CD4-positive, alpha-beta T cell treated with Interleukin-17A for 4 hours (primary cell): ENCODE measurements at places on chromosomes 6 and 20.

- no peak for DNase-seq
Observed at GRCh38 chr6:138811866-138812265, 16.0 kb downstream of the ECT2L start.

- DNase-seq = no peak
Observed at GRCh38 chr6:145809785-145810184, 4.8 kb downstream of the FBXO30 start.

- DNase-seq = no peak
Observed at GRCh38 chr20:36854348-36855240, 21.3 kb upstream of the TLDC2 start.

DNA sequence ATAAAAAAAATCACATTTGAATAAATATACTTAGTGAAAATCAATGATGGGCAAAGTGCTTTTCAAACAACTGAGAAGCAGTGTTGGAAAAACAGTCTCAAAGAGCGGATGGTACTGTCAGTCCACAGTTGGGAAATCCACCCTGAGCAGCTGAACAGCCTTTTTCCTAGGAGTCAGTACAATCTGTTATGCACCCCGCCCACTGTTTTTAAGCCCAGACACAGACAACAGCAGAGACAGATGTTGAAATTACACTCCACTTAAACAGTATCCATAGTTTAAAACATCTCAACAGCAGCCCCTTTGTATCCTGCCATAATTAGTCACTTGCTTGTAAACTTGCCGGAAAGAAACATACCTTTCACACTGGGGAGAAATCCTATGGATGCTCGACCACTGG lies 372 bp downstream of the KIAA0408 start:
- no peak for DNase-seq

DNA sequence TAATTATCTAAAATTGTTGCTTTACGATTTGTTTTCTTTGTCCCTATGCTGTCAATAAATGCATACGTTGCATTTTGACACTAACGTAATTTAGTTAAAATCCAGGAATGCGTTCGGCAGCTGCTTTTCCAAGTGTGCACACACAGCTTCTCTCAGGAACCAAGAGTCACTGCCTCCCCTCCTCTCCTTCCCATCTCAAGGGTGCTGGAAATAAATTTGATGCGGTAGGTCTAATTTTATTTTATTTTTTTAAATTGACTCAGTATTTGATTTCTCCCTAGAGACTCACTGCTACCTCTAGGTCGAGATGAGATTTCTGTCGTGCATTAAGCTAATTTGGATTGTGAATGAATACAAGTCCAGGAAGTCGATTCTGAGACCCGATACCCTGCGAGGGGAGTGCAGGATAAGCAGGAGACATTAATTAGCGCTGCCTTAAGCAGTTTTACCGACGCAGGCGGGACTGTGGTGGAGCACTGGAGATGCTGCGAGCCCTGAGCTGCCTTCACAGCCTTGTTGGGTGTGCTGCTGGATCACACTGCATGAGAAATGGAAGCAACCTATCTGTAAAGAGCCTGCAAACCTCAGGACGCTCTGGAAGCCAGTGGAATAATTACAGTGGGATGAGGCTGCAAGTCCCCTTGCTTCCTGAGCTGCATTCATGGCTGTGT lies 381.2 kb downstream of the C6orf118 start:
- no peak for DNase-seq

- no peak for DNase-seq
Observed at GRCh38 chr6:37709250-37709931, 11.7 kb upstream of the MDGA1 start.

DNA sequence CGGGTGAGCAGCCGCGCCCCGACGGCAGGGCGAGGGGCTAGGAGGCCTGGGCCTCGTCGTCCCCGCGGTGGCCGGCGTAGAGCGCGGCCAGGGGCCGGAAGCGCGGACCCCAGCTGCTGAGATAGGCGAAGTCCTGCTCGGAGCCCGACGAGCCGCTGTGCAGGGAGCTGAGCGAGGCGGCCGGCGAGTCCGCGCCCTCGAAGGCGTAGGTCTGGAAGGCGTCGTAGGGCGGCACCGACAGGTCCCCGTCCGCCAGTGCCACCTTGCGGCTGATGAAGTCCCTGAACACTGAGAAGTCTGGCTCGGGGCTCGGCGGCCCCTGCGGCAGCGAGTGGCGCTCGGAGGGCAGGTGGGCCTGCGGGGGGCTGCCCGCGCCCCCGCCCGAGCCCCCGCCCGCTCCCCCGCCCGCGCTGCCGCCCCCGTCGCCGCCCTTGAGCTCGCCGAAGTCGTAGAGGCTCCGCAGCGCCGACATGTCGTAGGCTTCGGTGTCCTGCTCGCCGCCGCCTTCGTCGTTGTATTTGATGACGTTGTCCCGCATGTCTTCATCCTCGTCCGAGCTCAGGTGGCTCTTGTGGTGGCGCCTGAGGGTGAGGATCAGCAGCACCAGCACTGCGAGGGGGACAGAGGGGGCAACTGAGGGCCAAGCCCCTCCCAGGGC lies 56.5 kb downstream of the CD40 start:
- DNase-seq = peak; percentile 80

GRCh38 chr6:40413239-40413638 lies 173.9 kb downstream of the LRFN2 start:
- no peak for DNase-seq

- no peak for DNase-seq
Observed at GRCh38 chr20:4318891-4319290, 303.5 kb upstream of the RNF24 start.

DNA sequence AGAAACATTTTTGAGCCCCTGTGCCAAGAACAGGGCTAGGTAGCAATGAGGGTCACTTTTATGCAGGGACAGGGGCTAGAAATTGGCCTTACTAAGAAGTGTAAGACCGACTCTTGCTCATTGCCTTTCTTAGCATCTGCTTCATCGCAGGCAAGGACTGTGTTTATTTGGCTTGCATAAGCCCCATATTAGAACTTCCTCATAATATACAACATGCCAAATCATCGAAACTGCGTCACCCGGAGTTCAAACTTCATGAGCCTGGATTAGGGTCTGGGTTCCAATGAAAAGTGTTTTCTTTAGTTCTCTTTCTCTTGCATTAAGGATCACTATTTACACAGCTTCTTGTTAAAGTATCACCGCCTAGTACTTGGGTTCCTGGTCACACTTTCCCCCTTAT lies 977 bp upstream of the SMAP1 start:
- DNase-seq = no peak

- no peak for DNase-seq
Observed at GRCh38 chr6:92681401-92681800, 738.0 kb downstream of the EPHA7 start.

- DNase-seq = peak; percentile 35
Observed at GRCh38 chr6:26033941-26034354, 53.3 kb upstream of the HFE start.

DNA sequence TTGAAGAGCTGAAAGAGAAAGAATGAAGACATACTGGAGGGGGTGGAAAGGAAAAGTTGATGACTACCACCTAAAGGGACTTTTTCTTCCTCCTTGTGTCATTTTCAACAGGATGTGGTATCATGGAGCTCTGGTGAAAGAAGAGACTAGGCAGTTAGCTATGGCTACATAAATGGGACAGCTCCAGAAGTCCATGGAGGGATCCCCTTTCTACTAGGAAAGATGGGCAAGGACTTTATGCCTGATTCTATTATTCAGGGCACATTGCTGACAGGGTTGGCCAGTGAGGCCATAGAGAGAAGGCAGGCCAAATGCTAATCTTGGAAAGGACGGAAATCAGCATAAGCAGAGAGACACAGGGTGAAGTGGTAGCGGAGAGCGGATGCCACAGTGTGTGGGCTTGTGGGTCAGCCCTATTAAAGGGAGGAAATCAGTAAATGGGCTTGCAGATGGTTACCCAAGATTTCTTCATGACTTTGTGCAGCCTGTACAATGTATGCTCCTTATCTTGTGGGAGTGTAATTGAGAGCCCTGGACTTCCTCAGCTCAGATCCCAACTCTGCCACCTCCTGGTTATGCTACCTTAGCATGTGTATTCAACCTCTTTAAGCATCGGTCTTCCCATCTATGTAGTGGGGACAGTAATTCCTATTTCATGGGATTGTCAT lies 77.4 kb upstream of the TMEM170B start:
- no peak for DNase-seq

DNA sequence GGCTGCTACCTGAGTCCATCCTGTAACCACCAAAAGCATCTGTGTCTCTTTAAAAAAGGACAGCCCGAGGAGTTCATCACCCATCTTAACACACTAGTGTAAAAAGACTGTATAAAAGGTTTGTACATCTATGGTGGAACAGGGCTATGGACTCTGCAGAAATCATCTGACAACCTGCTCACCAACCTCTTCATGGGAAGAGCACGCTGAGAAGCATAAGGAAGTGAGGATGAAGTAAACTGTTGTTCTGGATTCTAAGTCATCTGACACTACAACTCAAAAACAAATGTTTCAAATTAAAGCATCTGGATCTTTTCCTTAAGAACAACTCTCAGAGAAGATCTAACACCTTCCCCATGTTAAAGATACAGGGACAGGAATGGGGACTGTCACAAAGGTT lies 5.4 kb downstream of the IFNGR1 start:
- DNase-seq = no peak
